ENCODE measurements at places on chromosomes 6 and 20.

DNA sequence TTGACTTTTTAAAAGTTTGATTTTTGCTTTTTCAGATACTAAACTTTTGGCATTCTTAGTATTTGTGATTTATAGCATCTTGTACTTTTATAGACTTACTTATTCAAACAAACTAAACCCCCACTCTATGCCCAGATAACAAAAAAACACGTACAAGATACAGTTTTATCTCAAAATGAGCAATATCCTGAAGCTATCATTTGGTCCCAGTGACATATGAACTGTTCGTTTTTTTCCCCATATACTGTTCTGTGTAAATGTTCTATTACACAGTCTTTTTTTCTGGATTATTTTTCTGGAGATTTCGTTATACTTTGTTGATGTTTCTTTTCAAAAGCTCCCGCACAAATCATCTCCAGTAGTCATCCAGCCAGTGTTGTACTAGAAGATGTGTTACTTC is 27.3 kb upstream of the SERINC3 start:
- DNase-seq: no peak

DNA sequence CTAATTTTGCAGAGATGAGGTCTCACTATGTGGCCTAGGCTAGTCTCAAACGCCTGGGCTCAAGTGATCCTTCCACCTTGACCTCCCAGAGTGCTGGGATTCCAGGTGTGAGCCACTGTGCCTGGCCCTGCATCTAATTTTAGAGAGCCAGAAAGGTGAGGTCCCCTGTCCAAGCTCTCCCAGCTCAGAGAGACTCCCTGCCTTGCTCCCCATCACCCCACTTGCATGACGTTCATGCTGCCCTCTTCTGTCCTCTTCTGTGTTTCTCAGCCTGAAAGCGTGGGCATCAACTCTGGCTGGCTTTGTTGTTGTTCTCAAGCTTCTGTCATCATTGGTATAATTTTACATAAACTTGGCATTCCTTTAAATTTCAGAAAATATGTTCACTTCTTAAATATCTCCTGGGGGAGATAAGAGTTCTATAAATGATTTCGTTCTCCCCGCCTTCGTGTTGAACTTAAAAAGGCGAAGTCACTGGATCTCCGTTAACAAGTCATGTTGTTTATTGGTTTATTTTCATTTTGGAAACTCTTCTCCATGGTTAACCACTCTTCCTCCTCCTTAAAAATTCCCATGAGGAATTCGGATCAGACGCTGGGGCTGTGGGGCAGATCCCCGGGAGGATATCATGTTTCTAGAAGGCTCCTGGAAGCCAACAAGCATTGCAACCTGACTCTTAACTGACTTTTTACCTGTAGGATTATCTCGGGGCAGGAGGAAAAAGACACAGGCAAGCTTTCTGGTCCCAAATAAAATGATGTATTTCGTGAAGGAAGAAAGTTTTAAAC is 13.2 kb upstream of the PARD6B start:
- DNase-seq: no peak

- no peak for DNase-seq
Observed at GRCh38 chr6:45507186-45507585, 129.5 kb upstream of the SUPT3H start.

- no peak for DNase-seq
Observed at GRCh38 chr6:95230071-95230740, 347.1 kb upstream of the MANEA start.

GRCh38 chr6:31272436-31272835 is 544 bp upstream of the HLA-C start:
- DNase-seq: no peak

- DNase-seq: no peak
Observed at GRCh38 chr6:13339863-13340630, 11.7 kb upstream of the TBC1D7 start.

All from T-helper 17 cell (primary cell).